ENCODE measurements at places on chromosomes 3 and 15.

DNA sequence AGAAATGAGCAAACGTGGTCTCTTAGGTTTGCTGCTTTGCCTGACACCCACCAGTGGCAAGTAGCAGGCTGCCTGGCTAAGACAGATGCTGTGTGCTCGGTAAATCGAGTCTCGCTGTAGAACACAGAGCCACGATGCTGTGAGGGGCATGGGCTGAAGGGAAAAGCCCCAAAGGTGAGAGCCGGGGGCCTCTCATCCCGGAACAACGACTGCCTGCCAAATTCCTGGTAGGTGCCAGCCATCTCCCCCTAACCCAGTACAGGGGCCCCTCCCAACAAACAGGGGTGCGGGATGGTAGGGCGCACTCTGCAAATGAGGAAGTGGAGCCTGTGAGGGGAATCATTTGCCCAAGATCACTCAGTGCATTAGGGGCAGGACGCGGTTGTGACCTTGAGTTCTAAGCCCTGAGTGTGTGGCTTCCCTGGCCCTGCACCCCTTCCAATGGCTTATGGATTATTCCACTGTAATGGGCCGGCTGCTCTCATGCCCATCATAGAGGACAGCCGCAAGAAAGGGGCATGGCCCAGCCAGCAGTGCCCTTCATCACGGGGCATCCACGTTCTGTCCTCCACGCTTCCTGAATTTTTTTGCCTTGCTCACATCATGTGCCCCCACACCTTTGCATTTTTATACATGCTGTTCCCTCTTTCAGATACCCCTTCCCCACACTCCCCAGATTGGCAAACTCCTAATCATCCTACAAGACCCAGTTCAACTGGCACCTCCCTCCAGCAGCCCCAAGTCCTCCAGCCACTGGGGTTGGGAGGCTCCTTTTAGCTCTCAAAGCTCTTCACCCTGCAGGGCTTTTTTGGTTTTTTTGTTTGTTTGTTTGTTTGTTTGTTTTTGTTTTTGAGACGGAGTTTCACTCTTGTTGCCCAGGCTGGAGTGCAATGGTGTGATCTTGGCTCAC is 125.4 kb downstream of the NUP210 start:
- DNase-seq = no peak

DNA sequence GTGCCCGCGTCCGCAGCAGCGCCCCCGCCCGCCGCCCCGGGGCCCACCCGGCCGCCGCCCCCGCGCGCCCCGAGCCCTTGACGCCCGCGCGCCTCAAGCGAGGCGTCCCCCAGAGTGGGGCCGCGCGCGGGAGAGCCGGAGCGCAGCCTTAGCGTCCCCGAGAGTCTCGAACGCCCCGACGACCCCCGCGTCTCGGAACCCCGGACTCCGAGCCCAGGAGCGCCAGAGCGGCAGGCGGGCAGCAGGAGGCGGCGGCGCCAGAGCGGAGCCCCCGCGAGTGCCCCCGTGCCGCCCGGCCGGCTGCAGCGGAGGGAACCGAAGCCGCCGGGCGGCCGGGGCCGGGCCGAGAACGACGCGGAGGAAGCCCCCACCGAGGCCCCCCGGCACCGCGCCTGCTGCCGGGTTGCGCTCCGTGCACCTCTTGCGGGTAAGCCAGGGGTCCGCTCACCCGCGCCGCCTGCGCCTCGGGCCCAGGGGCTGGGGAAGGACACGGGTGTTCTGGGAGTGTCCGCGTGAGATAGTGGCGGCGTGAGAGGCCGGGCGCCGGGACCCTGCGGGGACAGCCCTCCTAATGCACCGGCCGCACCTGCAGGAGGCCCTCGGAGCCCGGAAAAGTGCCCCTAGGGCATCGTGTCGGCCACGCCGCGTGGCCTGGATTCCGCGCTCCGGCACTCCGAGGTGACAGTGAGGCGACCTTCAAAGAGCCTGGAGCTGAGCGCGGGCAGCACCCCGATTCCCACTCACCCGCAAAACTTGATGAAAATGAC is 52.0 kb upstream of the ULK4 start:
- no peak for DNase-seq

- DNase-seq = no peak
Observed at GRCh38 chr15:32014953-32015352, 15.4 kb upstream of the CHRNA7 start.

DNA sequence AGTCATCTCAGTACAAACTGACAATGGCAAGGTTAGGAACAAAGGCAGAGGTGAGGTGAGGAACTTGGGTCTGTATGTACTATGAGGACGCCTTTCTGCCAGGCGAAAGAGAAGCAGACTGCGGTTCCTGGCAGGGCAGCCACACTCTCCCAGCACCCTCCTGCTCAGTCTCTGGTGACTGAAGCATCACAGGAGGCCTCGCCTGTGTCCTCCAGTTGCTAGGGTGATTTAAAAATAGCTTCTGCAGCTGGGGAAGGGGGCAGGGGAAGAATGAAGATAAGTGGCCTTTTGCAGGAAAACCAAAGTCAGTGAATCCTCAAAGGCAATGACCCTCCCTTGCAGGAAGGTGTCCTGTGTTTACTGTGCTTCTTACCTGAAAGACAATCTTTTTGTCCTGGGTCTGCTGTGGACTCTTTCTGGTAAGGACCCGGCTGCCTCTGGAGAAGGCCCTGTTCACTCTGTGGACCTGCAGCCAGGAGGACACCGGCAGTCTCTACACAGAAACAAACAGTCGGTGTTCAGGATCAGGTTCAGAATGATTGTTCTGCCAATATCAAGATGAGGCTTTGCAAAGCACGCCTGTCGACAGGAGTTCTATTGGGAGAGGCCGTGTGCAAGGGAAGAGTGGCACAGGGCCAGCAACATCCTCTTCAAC is 65.7 kb upstream of the DGKG start:
- DNase-seq = peak; percentile 64

DNA sequence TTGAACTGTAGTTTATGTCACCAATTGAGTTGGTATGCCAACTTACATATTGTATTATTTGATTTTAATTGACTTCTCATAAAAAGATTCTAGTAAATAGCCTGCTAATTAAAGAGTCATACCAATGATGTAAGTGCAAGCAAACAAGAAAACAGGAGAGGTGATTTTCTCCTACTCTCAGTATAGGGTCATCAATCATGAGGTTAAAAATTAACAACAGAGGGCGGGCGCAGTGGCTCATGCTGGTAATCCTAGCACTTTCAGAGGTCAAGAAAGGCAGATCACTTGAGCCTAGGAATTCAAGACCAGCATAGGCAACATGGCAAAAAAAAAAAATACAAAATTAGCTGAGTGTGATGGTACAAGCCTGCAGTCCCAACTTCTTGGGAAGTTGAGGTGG is 108.7 kb downstream of the MYO9A start:
- DNase-seq = no peak

DNA sequence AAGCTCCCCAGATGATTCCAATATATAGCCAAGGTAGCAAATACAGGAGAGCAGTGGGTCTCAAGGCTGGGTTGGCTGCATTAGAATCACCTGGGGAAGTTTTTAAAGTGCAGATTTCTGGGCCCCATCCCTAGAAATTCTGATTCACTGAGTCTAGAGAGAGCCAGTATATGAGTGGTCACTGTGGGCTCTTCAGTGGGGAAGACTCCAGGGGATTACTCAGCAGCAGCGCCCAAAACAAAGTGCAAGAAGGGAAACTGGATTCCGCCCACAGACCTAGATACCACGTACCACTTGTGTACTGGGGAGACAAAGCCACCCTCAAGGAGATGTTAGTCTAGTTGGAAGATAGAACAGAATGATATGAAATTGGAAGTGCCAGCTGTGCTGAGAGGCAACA is 40.0 kb downstream of the NME9 start:
- no peak for DNase-seq

- DNase-seq = no peak
Observed at GRCh38 chr3:194029846-194030245, 106.1 kb upstream of the HES1 start.
